ENCODE measurements at places on chromosomes 6 and 20.

DNA sequence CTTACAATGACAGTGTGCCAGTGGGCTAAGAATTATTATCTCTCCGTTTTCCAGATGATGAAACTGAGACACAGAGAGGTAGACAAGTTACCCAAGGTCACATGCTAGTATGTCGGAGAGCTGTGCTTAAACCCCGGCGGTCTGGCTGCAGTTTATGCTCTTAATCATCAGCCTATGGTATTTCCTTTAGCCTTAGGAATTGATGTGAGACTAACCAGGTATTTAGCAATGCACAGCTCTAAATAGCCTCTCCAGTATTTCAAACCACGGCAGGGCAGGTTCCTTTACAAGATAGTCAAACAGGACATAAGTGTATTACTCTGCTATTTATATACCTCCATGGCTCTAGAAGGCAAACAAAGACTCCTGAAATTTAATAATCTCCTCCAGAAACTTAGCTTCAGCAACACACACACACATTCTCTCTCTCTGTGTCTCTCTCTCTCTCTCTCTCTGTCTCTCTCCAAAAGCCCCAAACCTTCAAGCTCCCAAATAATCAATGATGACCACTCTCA lies 142.0 kb upstream of the ZNF217 start:
- no peak for DNase-seq

DNA sequence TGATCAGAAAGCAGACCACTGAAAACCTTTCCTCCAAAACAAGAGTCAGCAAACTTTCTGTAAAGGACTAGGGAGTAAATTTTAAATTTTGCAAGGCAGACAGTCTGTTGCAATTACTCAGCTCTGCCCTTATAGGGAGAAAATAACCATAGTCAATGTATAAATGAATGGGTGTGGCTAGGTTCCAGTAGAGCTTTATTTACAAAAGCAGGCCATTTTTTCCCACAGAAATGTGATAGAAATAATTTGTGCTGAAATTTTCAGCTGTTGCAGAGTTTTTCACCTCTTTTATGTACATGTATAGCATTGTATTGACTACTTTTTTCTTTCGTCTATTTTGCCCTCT lies 7.7 kb downstream of the AMD1 start:
- no peak for DNase-seq

DNA sequence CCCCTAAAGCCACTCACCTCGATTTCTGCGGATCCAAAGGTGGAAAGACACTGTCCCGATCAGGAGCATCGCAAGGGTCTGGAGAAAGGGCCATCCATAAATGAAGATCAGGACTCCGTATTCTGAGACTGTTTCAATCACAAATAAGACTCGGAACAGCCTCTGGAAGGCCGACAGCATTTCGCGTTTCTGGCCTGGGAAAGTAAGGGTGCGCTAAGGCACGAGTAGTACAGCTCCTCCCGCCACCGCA lies 44.6 kb downstream of the DPPA5 start:
- DNase-seq = no peak

GRCh38 chr20:36779656-36780025 lies 6.1 kb upstream of the DSN1 start:
- DNase-seq = no peak

DNA sequence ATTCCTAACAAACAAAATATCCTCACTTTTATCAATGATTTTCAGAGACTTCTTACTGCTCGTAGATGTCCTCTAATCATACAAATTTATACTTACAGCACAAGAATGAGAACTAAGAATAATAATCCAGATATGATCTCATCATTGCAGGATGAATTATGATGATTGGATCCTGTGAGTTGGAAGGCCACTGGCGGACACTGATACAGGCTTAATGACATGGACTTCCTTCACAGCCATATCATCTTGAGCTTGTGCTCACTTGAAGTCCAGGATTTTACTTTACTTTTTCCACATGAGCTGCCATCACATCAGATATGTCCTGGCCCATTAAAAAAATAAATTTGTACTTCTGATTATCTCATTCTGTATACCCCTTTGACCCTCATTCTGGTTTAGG lies 94.3 kb downstream of the NKAIN2 start:
- DNase-seq = no peak

- DNase-seq = no peak
Observed at GRCh38 chr6:70060680-70061079, 194.3 kb downstream of the COL19A1 start.

DNA sequence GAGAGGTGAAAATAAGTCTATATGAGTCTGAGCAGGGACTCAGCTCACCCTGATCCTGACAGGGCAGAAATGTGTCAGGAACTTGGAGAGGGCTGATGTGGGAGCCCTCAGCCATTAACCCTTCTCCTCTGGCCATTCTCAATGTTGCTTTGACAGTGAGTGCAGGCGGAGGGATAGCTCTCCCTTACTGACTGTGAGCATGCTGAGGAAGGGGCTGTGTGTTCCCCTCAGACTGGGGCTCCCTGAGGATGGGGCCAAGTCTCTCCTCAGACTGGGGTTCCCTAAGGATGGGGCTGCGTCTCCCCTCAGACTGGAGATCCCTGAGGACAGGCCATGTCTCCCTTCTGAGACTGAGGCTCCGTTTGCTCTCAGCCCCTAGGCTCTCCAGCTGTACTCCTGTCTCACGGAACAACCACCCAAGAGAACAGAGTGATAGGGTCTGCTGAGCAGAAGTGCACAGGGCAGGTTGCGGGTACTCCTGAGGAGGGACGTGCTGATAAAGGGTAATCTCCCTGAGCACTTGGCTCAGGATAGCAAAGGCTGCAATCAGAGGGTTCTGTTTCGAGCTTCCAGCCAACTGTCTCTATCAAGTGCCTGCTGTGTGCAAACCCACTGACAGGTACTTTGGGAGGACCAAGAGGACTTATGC lies 141.0 kb downstream of the MRPL14 start:
- no peak for DNase-seq

DNA sequence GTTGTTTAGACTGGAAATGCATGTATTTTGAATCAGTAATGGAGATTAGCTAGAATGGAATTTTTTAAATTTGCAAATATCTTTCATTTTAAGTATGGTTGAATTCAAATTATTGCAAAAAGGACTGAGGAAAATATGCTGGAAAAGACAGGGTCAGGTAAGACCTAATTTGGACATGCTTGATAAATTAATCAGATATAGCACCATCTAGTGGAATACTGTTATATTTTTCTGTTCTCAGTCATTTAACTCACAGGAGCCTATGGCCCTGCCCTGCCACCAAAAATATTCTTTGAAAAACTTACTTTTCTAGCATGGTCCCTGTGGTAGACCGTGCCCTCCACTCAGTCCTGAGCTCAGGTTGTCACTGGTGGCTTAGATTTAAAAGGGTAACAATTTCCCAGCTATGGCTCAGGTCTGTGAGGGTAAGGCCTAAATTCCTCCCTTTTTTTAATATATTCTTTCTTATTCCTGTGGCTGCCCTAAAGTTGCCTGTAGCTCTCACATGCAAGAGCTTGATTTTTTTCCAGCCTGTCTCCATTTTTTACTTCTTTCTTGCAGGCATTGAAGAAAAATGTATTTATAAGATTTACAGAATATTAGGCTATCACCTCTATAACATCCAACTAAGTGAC lies 25.3 kb upstream of the KIAA1586 start:
- no peak for DNase-seq

DNA sequence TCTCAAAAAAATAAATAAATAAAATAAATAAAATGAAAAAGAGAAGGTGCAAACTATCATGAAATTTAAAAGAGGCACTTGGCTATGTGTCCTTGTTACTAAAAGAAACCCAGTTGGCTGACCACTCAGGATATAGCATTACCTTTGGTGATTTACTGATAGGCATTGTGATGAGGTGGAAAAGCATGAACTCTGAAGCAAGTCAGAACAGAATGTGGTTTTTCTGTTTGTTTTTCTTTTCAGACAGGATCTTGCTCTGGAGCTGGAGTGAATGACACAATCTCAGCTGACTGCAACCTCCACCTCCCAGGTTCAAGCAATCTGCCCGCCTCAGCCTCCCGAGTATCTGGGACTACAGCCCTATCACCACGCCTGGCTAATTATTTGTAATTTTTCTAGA lies 31.9 kb downstream of the ZNF184 start:
- DNase-seq = no peak

All from NCI-H187 (cell line).